Activated CD4-positive, CD25-positive, alpha-beta regulatory T cell treated with anti-CD3 and anti-CD28 coated beads, Interleukin-2, amount 50 U/mL, for 24 hours (primary cell): ENCODE measurements at places on chromosomes 12 and 14.
A peak's percentile ranks its signal among the peaks of the same experiment; 100 is the strongest.

GRCh38 chr12:53299454-53300180 lies at the start of gene MYG1:
Gene MYG1 (plus strand): TSS chr12:53299695. CDS start chr12:53299738, 43 bp downstream.
- ATAC-seq, result peak; percentile 69

DNA sequence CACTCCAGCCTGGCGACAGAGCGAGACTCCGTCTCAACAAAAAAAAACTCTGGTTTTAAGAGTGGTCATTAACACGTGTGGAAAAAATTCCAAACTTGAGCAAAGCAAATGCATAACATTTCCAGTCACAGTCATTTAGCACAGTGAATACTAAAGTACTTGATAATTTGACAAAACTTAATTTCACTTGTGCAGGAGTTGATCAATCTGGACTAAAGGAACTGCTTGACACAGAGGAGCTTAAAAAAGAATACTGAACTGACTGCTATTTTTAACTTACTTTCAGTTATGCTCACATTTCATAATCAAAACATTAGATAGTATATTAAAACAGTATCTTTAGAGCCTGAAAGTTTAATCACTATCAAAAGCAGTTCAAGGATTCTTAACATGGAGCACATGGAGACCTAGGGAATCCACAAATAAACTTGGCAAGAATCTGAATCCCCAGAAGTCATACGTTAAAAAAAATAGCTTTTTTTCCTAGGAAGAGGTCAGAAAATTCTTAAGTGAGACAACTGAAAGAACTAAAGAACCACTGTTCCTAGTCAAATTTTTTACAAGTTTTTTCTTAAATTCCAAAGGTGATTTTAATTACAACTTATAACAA lies 7.4 kb downstream of the UBE2N start:
- ATAC-seq, result no peak

DNA sequence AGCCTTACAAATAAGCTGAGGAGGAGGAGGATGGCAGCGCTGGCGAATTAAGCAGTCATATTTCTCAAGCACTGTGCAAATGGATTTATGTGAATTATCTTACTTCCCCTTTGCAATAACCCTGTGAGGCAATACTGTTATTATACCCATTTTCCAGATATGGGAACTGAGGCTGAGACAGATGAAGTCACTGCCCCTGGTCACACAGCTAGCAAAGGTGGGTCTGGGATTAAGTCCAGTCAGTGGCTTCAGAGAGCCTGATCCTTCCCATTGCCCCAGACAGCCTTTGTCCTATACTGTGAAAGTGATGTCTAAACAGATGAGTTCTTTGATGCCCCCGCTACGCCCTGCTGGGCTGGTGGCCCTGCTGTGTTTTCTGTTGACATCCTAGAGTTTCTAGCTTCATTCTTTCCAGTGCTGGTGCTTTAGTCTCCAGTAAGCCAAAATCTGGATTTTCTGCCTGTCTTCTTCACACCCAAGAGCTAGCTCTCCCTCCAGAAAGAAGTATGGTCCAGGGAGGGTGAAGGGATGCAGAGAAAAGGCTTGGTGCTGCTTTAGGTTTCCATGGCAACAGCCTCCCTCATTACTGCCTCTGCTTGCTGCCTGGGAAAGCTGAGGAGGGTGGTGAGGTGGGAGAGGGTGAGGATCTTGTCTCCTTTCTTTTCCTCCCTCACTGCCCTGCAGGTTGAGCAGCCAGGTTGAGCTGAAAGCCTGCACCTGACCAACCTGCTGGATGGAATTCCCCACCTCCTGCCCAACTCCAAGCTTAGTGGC lies 30.7 kb downstream of the TMEM63C start:
- ATAC-seq, result no peak

- no peak for ATAC-seq
Measured at GRCh38 chr14:65168840-65169239, 66.5 kb upstream of the MAX start.
